ENCODE measurements at places on chromosomes 2 and 18.

DNA sequence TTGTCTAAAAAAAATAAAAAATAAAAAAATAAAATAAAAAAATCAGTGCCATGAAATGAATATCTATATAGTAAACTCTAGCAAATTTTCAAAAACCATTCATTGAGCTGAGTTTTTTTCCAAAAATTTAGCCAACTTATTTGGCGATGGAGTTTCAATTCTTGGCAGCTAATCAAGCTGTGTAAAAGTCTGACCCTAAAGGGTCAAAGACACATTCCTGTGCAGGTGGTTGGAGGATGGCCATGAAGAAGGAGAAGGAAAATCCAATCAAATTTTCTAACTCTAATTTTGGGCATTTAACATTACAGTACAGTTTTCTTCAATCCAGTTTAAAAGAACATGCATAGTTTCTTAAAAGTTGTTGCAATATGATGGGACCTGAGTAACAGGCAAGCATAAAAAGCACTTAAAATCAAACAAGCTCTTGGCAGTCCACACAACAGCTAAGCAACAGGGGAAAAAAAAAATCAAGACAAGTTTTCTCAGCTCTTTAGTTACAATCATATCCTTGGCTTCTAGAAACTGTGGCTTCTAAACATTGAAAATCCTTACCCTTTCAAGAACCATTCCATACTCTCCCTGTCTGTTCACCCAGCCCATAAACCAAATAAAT, 54.5 kb downstream of the ACVR1 start:
- no peak for DNase-seq

GRCh38 chr2:100812116-100812515, 7.8 kb upstream of the NPAS2 start:
- DNase-seq: no peak

GRCh38 chr2:121521359-121521758, 9.3 kb upstream of the RNU4ATAC start:
- no peak for DNase-seq

- no peak for DNase-seq
These were observed 227.4 kb downstream of the ATAD2B start for GRCh38 chr2:23699580-23699925.

DNA sequence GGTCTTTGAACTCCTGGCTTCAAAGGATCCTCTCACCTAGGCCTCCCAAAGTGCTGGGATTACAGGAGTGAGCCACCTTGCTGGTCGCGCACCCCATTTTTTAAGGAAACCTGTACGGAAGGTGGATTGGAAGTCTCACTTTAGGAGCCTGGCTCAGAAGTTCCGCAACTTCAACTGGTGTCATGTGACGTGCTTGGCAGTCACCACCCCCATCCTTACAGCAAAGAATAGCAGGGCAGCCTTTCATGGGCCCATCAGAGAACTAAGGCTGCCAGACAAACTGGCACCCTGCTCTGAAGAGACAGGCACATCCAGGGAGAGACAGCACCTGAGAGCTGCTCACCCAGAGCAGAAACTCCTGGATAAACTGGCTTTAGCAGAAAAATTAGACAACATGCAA, 3.3 kb upstream of the SLC66A2 start:
- DNase-seq: no peak

DNA sequence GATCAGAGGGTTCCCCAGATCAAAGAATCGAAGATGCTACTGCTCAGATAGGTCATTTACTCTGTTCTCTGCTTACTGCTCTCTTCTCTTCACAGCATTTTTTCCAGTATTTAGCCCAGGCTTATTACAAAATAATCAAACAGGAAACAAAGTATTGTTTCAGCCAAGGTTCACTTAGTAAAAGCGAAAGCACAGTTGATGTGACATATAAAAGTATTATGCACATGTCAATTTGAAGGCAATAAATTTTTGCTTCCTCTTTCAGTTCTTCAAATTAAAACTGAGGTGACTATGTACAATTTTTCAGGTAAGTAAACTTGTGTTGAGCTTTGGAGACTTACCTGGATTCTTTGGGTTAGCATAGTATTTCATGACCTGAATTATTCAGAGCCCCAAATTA, 262.8 kb upstream of the CHST9 start:
- DNase-seq: no peak

DNA sequence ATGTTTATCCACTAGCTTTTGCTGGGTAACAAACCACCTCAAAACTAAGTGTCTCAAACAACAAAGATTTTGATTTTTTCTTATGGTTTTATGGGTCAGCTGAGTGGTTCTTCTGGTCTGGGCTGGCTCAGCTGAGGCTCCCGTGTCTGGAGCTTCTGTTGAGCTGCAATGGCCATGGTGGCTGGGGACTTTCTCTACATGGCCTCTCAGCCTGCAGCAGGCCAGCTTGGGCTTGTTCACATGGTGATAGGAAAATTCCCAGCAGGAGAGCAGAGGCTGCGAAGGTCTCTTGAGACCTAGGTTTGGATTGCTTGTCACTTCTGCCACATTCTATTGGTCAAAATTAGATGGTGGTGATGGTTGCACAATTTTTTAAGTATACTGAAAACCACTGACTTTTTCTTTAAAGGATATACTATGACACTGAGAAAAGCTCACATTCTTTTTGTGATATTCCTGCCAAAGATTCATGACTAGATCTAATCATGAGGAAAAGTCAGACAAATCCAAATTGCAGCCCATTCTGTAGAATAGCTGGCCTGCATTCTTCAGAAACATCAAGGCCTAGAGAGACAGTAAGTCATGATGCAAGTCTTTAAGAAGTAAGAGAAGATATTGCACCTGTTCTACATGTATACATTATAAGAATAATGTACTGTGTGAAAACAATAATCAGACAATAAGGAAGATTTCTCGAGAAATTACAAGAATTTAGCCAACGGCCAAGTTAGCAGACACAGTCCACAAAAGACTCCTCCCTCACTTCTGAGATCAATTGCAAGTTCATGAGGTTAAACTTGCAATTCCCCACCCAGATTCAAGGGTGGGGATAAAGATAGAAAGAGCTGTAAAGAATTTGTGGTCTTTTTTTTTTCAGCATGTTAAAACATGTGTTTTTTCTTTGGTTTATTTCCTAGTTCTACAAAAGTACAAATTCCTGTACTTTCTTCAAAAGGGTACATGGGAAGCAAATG, 35.0 kb upstream of the IL1R2 start:
- DNase-seq: no peak

- DNase-seq: no peak
These were observed 475 bp downstream of the SLC4A1AP start for GRCh38 chr2:27664154-27664574.

DNA sequence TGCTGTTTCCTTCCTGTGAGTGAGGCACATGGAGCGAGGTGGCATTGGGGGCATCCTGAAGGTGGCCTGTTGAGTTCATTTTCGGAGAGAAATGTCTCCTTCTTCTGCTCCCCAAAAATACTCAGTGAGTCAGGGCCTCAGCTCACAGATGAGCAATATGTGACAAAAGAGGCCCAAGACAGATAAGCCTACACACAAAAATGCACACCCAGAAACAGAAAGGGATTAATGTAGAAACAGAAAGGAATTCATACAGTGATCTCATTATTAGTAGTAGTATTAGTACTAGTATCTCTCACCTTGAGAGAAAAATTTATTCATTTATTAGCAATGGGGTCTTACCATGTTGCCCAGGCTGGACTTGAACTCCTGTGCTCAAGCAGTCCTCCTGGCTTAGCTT, 5.1 kb downstream of the GPR75 start:
- DNase-seq: no peak

GRCh38 chr2:165410276-165410675, 59.2 kb upstream of the CSRNP3 start:
- DNase-seq: no peak

GRCh38 chr2:177058747-177059146, 153.8 kb upstream of the HNRNPA3 start:
- no peak for DNase-seq

- DNase-seq: no peak
These were observed 115.8 kb upstream of the CWC22 start for GRCh38 chr2:180122874-180123273.

- DNase-seq: peak; percentile 67
These were observed 67.7 kb downstream of the SEPTIN10 start for GRCh38 chr2:109545828-109546713.

DNA sequence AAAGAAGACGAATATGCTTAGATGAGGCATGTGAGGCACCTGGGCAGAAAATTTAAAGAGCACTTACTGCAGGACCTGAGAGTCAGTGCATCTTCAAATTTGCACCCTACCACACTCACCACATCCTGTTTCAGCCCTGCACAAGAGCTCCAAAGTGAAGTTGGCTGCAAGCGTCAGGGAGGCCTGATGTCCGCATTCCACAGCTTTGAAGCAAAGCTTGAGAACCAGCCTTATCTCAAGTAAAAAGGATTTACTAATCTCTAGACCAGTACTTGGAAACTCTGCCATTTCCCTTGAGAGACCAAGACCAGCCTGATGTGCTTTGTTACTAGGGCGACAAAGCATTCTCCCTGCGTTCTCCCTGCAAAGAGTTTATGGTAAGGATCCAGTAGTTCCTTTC, 3.4 kb upstream of the ASNSD1 start:
- DNase-seq: no peak

GRCh38 chr2:181971032-181971431, 14.6 kb upstream of the PPP1R1C start:
- no peak for DNase-seq

Data from D341Med (cell line).